ENCODE measurements at places on chromosomes 16 and 17.

- no peak for DNase-seq
These were observed 23.6 kb downstream of the CUEDC1 start for GRCh38 chr17:57931488-57932137.

DNA sequence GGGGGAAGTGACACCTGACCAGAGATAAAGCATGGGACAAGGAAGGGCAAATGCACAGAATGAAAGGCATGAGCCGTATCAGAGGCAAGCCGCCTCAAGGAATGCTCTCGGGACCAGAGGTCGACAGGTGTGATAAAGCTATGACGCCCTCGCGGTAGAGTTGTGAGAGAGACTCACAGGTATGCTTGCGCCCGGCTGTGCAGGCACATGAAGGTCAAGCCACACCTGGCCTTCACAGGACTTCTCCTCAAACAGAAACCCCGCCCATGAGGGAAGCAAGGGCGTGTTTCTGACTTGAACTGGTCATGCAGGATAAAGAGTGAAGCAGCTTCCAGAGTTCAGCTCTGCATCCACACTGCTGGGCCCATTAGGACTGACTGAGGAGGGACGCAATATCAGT, 7.8 kb downstream of the NCBP3 start:
- DNase-seq: peak; percentile 16

DNA sequence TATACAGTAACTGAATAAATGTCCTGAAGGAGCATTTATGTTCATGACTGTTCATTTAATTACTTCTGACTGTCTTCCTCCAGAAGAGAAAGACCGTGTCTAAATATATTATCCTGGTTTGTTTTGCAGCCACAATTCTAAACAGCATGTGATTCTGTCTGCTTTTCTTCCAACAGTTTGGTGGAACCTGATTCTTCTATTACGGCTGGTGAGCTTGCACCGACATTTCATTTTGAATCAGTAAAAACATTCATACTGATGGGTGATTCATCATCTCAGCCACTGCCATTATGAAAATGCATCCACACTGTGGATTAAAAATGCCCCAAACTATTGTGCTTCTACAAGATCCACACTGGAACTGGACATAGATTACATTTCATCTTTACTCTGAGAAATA, 16.9 kb downstream of the KNOP1 start:
- DNase-seq: no peak

DNA sequence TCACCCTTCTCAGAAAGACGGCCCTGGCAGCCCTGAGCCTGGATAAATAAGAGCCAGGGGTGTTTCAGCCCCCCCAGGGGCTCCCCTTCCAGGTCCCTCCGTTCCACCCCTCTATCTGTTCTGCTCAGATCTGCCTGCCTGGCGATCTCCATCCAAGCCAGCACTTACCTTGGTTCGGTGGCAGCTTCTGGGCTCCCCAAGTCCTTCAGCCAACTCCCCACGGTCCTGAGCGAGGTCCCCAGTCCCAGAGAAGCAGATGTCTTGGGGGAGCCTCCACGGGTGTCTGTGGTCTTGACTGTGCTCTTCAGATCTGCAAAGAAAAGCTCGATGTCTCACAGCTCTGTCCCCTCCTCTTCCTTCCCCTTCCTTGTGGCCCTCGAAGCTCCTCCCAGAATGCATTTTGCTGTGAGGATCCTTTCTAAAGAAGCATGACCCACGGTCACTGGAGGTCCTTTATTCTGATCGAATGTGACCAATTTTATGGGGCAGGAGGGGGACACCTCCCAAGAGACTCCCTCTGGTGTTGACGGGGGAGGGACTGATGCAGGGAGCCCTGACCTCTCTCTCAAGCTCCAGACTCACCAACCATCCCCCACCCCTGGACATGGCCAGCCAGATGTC, at the start of gene PIK3R6:
Gene PIK3R6, minus strand, starts transcription at position 314 of the 621 bp plus-strand sequence. CDS start 17,880 bp downstream, outside the sequence.
- no peak for DNase-seq

DNA sequence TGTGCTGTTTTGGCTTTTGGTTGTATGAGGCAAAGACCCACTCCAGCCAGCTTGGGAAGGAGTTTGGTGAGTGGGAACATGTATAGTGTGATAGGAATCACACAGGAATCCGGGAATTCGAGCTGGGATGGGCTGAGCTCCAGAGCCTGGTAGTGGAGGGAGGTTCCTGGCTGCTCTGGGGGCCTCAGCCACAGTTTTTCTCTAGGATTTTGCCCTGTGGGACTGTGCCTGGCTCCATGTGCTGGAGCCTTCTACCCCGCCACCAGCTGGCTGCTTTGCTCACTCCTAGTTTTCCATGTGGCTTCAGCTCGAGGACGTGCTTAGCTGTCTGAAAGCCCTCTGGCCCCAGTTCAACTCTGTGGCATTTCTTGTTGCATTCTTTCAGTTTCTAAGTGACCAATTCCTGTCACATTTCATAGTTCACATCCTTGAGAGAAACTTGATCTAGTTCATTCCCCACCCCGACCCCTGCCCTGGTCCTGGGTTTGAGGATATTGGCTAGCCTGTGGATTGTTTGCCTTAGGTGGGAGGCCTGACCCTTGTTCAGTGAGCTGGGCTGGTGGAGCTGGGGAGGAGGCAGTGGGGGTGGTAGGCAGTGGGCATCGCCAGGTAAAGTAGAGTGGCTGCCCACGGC, 5.0 kb downstream of the SEC14L1 start:
- no peak for DNase-seq

- no peak for DNase-seq
These were observed 41.8 kb upstream of the ARL4D start for GRCh38 chr17:43356999-43357398.

GRCh38 chr17:43517615-43518386, 28.3 kb downstream of the ETV4 start:
- DNase-seq: no peak

- no peak for DNase-seq
These were observed 2448.7 kb downstream of the TP53TG3F start for GRCh38 chr16:35908152-35908551.

DNA sequence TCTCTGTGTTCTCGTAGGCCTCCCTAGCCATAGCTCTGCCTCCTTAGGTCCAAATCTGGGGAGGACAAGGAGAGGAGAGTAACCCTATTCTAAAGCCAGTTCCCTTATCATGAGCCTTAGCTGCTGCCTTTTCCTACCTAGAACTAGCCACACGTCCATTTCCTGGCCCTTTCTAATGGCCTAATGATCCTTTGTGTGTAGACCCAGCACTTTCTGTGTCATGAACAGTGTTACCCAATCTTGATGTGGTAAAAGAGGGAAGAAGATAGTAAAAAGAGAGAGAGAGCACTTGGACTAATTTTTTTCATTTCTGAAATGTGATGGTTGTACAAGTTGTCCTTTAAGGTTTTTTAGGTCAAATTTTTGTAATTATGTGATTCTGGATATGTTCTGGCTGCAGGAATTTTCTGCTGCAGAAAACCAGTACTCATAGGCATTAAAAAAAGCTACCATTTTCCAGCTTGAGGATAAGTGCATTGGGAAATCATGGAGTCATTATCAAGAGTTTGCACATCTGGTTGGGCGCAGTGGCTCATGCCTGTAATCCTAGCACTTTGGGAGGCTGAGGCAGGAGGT, 18.2 kb downstream of the CASC3 start:
- no peak for DNase-seq

- DNase-seq: no peak
These were observed 86.8 kb downstream of the WWP2 start for GRCh38 chr16:69848637-69849545.

DNA sequence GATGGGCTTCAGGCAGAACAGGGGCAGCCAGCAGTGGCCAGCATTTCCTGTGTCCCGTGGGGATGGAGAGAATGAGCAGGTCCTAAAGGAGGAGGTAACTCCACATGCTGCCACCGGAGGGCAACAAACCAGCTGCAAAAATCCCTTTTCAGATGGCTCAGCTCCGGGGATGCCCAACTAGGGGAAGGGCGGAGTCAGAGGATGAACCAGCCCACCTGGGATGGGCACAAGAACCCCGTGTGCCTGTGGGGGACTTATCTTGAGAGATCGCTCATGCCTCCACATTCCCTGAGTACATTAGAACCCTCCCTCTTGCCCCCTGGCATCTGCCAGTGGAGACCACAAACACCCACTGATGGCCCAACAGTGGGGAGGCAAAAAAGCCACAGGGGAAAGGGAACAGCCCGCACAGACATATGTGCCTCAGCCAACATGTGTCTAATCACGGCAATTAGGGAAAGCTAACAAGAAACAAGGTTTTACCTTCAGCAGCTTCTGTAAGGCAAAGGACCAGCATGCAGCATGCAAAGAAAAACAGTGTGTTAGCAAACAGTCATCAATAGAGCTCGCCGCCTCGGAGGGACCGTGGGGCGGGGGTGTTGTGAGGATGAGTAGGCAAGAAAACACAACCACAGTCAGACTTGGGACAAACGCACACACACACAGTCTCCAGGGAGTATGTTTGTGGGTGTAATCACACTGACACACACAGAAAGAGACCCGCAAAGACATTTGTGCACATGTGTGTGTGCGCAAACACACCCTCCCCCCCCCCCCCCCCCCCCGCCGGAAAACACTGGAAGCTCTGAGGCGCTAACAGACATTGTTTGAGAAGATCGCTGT, 64.0 kb downstream of the MYO18A start:
- DNase-seq: peak; percentile 82

- DNase-seq: no peak
These were observed 26.7 kb upstream of the MED13 start for GRCh38 chr17:62091804-62092203.

GRCh38 chr17:15941781-15942180, 3.1 kb upstream of the ADORA2B start:
- no peak for DNase-seq

DNA sequence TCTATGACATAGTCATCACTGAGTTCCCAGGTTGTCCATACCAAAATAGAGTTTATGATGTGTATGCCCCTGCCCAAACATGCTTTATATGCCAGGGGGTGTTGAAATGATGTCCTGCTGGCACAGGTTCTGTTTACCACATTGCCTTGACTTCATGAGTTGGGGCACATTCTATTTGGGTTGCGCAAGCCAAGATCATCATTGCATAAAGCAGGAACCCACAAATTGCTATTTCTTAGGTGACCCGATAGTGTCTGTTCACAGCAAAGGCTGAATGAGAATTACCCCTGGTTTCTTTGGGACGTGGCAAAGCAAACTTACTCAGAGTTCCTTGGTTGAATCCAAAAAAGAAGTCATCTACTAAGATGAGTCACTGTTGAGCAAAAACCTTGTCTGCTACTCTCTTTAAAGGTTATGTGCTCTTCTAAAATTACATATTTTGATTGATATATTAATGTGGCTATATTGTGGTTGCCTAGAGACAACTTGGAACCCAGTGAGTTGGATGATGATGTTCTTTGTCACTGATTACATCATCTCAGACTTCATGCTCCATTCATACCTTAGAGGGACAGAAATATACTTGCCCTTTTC, 912.6 kb upstream of the SOX9 start:
- no peak for DNase-seq

DNA sequence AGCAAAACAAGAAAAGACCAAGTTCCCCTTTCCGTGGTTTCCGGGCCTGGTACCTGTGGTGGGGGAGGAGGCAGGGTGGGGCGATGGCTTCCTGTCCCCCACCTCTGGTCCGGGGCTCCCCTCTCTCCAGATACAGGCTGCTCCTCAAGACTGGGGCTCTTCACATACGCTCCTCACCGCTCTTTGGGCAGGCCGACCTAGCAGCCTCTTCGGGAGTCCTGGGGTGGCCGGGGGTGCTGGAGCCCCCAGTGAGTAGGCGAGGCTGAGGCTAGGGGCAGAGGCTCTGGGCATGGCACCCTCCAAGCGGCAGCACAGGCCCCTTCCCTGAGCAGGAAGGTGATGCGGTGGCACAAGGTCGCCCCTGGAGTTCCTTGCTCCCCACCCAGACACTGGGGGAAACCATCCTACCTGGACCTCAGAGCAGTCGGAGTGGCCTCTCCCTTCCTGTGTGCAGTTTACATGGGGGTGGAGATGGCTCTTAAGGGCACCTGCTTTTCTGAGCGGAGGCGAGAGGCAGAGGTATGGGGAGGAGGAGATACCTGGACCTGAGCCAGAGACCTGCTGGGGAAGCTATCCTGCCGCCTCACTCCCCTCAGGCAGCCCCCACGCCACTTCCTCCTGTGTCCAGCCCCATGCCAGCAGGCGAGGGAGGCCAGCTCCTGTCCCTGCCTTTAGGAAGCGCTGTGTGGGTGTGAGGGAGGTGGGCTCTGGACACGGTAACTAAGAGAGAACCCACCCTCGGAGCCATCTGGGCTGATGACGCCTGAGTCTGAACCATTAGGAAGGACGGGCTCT, 891 bp downstream of the CORO1A start:
- DNase-seq: peak; percentile 93

- DNase-seq: no peak
These were observed 419.8 kb upstream of the DYNLRB2 start for GRCh38 chr16:80120899-80121521.

GRCh38 chr16:86854626-86855294, 276.4 kb downstream of the FOXL1 start:
- no peak for DNase-seq

GRCh38 chr16:75861311-75862097, 135.2 kb upstream of the CPHXL start:
- DNase-seq: peak; percentile 16

- DNase-seq: no peak
These were observed 69.3 kb downstream of the WWP2 start for GRCh38 chr16:69831212-69832123.

DNA sequence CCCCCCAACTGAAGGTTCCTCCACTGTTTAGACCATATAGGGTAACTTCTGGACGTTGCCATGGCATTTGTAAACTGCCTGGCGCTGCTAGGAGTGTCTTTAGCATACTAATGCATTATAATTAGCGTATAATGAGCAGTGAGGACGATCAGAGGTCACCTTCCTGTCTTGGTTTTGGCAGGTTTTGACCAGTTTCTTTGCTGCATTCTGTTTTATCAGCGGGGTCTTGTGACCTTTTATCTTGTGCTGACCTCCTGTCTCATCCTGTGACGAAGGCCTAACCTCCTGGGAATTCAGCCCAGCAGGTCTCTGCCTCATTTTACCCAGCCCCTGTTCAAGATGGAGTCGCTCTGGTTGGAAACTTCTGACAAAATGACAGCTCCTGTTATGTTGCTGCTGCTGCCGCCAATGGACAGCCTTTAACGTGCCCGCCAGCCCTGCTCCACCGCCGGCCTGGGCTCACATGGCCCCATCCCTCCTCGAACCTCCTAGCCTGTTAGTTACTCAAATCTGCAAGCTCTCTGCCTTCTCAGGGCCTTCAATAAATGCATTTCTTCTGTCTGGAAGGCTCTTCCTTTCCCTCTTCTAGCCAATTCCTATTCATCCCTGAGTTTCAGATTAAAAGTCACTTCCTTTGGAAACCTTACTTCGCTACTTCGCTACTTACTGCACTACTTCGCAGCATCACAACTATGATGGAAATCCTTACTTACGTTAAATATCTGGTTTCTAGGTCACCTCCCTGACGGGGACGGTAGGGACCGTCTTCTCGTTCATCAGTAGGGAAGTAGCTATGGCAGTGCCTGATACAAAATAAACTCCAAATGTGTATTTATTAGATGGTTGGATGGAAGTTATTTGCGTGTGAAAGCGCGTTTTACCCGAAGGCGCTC, 640 bp upstream of the NAGLU start:
- DNase-seq: no peak

DNA sequence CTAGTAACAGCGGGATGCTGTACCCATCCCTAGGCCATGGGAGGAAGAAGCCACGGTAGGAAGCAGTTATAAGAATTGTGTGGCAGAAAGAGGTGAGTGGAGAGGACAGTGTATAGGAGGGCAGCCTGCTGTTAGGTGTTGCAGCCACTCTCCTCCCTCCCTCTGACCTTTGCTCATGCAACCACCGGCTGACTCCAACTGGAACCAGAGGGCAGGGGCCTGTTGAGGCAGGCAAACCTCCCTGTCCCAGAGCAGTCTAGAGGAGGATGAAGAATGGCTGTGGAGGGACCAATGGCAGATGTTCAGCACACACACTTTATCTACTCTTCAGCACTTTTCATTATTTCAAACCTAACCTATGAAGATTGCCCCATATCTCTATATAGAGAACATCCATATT, 2.2 kb downstream of the TXNL4B start:
- DNase-seq: no peak
